Pancreas (tissue), 10 donors: ENCODE measurements at places on chromosomes 11 and 22. TPM values are rescaled to one million over a fixed set of nuclear protein-coding genes. Genes with fewer than 3 reads are reported as not detected.

DNA sequence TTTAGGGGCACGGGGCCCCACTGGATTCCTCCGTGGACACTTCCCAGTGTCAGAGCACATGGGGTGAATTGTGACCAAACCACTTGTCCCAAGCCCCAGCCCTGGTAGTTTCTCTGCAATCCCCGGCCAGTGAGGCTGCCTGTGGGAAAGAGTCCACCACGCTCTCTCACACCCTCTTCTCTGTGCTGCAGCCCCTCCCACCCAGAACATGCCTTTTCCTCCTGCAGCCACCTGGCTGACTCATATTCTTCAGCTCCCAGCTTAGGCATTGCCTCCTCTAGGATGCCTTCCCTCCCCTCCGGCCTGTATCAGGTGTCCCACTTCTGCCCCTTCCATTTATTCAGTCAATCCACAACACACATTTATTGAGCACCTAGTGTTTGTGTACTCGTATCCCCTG, 5.4 kb upstream of the RPS6KB2 start:
- DNase-seq, result no peak

DNA sequence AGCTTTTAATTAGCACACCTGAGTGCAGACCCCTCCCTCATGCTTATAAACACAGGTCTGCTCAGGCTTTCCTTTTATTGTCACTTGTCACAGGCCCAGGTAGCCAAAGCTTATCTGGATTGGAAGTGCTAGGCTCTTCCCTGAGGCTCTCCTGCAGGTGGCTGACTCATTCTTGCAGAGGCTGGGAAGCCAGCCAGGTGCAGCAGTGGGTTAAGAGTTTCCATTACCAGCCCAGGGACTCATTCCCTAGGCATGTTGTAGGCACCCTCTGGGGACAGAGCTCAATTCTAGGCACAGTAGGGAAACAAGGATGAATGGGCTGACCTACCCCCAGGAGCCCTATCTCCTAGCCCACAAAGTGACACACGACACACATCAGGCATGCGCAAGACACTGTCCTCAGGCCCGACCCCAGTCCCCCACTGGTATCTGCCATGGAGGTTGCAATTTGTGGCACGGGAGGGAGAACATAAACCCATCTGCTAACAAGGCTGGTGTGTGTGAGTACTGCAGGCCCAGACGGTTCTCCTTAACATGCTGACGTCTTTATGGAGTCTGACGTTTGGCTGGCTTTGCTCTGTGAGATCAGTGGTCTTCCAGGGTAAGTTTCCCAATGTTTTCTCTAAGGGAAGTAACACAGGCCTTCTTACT, 94.2 kb downstream of the ABTB2 start:
- DNase-seq, result peak; percentile 85

Gene STK33
- total RNA-seq, result 6.9 TPM

Gene DPAGT1
- total RNA-seq, result 31.0 TPM
